ENCODE measurements at places on chromosomes 11 and 22.

DNA sequence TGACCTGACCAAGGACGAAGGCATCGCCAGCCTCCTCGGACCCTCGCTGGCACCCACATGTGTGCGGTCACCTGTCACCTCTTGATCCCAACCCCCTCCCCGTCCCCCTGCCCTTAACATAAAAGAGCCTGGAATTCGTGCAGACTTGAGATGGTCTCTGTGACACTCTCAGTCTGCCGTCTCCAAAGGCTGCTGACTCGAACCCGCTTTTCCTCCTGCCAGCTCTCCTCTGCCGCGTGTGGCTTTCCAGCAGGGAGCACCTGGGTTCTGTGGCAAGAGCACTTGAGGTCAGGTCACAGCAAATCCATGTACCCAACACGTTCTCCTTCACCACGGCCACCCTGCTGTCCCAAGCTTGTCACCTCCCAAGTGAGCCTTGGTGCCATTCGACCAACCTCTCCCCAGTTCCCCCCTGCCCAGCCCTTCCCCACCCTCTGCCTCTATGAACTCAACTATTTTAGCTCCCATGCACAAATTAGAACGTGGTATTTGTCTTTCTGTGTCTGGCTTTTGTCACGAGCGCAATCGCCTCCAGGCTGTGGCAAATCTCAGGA is 207.6 kb downstream of the BRD1 start:
- no peak for DNase-seq

DNA sequence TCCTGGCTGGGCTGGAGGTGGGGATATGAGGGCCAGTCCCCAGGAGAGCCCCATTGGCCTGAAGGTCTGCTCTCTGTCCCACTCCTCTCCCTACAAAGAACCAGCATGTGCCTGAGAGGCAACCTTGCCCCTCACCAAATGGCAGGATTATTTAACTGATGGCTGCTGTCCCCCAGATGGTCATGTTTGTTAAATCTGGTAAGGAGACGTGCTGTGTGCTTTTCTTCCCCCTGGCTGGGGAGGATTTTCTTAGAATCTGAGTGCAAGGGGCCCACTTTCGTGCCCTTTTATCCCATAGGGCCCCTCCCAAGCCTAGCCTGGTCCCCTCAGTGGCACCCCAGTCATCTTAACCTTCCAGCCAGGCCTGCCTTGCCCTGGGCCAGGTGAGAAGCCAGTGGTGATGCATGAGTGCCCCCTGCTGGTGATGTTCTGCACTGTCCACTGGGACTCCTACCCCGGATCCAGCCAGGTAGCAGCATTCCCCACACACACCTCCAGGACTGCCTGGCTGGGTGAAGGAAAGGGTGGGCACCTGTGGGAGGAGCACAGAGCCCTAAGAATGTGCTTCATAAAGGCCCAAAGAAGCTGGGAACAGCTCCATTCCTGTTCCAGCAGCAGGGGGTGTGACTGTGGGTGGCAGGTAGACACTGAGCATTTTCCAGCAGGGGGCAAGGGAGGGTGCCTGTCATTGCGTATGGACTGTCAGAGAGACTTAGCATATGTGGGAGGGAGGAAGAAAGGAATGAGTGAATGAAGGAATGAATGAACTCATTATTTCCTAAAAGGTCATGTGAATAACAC is 28.9 kb downstream of the MFNG start:
- peak; percentile 77 for DNase-seq

GRCh38 chr11:133082453-133082781 is 449.9 kb downstream of the OPCML start:
- no peak for DNase-seq

DNA sequence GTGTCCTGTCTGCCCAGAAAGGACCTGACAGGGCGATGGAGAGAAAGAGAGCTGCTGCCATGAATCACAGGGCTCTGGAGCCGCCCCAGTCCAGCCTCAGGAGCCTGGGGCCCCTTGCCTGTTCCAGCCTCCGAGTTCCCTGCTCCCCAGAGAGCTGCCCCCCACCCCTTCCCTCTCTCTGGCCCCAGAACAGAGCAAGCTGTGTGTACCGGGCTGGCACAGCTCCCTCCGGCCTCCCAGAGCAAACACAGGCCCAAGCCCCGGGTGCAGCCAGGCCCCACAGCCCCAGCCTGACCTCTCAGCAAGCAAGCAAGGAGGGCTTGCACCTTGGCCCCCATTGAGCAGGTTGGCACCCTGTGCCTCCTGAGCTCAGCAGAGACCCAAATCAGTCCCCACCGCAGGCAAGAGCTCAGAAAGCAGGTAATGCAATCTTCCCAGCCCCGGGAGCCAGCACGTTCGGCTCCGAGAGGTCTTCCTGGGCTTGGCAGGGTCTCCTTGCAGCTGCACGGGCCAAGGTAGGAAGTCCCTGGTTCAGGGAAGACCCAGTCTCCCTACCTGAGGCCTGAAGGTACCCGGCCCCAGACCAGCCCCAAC is 1.4 kb downstream of the PACSIN3 start:
- DNase-seq: no peak

DNA sequence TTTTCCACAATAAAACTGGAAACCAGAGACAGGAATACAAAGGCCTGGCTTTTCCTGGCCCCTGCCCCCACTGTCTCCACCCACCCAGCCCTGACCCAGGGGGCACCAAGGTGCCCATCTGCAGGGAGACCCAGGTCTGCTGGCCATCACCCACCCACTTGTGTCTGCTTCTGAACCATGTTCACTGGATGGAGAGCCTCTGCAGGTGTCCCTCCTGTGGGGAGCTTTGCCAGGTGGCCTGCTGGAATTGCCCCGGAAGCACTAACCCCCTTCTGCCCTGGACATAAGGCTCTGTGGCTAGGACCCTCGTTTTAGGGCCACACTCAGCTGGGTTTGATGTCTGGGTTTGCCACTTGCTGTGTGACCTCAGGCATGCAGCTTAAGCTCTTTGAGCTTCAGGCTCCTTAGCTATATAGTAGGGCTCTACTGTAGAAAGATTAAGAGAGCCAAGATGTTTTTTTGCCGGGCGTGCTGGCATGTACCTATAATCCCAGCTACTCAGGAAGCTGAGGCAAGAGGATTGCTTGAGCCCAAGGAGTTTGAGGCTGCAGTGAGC is 3.9 kb downstream of the SCARF2 start:
- no peak for DNase-seq

DNA sequence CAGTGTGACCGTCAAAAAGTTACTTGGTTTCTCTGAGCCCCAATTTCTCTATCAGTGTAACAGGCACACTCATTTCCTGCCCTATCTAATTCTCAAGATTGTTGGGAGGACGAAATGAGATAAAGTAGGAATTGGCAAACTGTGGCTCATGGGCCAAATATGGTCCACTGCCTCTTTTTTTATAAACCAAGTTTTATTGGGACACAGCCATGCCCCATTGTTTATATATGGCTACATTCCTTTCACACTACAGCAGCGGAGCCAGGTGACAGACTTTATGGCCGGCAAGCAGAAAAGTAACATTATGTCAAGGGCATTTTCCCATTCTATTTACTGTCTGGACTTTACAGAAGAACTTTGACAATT is 116.7 kb upstream of the TIMP3 start:
- DNase-seq: no peak

- DNase-seq: no peak
Measured at GRCh38 chr11:121265586-121265985, 27.0 kb upstream of the SC5D start.

Data from activated T-cell treated with anti-CD3 and anti-CD28 coated beads for 24 hours (primary cell).